Activated CD8-positive, alpha-beta T cell treated with anti-CD3 and anti-CD28 coated beads for 36 hours (primary cell): ENCODE measurements at places on chromosomes 12 and 14. TPM values are rescaled to one million over a fixed set of nuclear protein-coding genes. Genes with fewer than 3 reads are reported as not detected.

DNA sequence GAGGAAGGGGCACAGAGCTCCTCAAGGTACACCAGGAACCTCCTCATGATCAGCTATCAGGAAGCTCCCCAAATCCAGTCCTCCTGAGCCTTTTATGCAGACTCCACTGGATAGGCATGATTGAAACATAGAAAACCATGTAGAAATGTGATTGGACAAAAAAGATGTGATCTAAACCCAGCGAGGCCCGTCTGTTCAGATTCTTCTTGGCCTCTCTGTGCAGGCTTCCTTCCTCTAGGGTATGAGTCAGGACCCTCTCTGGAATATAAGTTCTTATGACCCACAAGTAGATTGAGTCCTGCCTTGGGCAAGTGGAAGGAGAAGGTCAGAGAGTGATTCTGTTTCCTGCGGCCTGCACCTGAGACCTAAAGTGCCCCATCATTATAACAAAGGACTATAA lies 166.3 kb downstream of the PHLDA1 start:
- DNase-seq, result no peak

- DNase-seq, result no peak
These were observed 207.0 kb downstream of the NAV3 start for GRCh38 chr12:78037707-78038106.

DNA sequence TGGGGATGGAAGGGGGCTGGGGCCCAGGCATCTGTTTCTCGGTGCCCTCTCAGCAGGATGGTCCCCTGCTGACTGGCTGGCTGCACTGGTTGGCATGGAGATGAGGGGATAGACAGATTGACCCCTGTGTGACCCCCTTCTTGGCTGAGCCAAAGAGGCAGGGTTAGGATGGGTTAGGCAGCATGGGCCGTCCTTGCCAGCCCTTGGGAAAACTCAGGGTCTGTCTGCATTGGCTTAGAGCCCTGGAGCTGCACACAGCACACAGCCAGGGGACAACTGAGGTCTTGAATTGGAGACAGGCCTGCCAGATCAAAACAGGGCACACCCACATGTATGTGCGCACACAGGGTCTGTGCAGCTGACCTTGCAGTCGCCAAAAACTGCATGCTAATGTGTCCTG lies 11.2 kb upstream of the LRP1-AS start:
- no peak for DNase-seq

DNA sequence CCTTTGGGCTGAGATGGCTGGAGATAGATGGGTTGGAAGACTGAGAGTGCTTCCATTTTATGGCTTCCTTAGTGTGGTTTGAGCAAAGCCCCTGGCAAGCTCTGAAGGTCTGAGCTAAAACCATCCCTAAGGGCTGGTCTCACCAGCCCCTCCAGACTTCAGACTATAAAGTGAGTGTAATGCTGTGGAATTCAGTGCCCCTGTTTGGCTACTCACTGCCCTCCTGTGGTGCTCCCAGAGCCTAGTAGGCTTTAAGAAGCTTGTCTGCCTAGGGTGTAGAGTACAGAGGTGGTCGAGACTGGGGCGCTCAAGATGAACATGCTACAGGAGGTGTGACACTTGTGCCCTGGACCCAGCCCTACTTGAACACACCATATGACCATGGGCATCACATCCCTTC lies 246.7 kb upstream of the FKBP4 start:
- no peak for DNase-seq

GRCh38 chr12:104355630-104356029 lies 52.1 kb downstream of the EID3 start:
- DNase-seq, result no peak

GRCh38 chr14:59349258-59349701 lies 115.9 kb downstream of the GPR135 start:
- no peak for DNase-seq

- DNase-seq, result no peak
These were observed 808.1 kb upstream of the USP15 start for GRCh38 chr12:61452076-61452475.

DNA sequence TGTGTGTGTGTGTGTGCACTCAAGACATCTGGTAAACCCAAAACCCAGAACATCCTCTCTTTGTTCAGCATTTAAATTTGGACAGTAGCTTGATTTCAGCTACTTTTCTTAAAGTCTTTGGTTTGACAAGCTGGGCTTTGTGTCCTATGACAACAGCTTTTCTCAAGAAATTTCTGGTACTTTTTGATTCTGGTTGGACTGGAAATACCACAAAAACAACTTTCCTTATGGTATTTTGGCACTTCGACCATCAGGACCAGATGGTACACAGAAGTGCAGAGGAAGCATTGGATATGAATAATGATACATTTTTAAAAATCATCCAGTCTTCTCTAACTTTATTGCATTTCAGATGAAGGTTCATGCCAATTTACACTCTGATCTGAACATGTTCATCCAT lies 286.6 kb upstream of the FLRT2 start:
- DNase-seq, result no peak

DNA sequence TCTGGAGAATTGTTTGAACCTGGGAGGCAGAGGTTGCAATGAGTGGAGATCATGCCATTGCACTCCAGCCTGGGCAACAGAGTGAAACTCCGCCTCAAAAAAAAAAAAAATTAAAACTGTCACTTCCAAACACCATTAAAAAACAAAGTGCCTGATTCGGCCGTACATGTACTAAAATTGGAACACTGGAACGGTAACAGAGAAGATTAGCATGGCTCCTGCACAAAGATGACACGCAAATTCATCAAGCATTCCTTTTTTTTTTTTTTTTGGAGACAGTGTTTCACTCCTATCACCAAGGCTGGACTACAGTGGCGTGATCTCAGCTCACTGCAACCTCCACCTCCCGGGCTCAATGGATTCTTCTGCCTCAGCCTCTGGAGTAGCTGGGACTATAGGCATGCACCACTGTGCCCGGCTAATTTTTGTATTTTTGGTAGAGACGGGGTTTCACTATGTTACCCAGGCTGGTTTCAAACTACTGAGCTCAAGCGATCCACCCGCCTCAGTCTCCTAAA lies 40.2 kb upstream of the SINHCAF start:
- DNase-seq, result no peak

DNA sequence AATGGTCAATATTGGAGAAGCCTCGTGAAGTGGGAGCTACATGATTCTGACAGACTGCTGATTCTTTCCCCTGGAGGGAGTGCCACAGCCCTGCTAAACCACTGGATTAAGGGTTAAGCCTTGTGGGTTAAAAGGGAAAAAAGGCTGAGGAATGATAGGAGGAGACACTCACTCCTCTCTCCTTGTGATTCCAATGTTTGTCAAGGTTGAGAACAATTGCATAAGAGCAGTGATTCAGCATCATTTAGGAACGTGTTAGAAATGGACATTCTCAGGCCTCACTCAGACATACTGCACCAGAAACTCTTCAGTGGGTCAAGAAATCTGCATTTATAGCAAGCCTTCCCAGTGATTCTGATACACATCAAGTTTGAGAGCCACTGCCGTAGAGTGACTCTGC lies 87.8 kb upstream of the GZMB start:
- no peak for DNase-seq

- no peak for DNase-seq
These were observed 468.4 kb upstream of the FOXG1 start for GRCh38 chr14:28298156-28298555.

DNA sequence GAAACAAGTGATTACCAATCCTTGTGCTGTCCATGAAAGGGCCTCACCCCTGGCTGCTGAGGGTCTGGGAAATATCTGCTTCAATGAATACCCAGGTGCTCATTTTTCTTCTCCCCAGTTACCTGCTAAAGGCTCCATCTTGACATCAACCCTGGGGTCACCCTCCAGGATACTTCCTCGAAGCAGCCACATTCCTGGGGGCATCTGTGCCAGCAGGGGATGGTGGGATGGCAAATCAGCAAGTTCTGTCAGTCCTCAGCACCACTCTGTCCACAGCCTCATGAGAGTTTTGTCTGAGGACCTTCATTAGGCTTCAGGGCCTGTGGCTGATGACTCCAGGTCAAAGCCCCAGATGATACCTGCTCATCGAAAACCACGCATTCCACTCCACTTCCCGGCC lies 124.8 kb downstream of the ZFP36L1 start:
- no peak for DNase-seq

GRCh38 chr12:5459051-5459782 lies 27.3 kb downstream of the NTF3 start:
- DNase-seq, result no peak

DNA sequence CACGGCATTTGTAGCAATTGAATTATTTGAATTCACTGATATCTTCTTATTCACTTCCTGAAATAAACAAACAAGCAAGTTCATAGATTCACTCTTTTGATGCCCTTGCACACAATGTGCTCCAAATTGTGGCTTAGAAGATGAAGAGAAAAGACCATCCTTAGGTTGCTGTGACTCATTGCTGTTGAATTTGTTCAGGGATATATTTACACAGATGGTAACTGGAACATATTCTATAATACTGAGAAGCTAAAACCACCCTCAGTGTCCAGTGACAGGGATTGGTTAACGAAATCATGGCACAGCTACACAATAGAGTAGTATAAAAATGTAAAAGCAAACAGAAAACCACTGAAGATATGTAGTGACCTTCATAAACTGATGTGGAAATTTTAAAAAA lies 3.1 kb downstream of the PRB4 start:
- DNase-seq, result no peak

- DNase-seq, result no peak
These were observed 12.0 kb upstream of the SLC2A14 start for GRCh38 chr12:7884689-7885088.

DNA sequence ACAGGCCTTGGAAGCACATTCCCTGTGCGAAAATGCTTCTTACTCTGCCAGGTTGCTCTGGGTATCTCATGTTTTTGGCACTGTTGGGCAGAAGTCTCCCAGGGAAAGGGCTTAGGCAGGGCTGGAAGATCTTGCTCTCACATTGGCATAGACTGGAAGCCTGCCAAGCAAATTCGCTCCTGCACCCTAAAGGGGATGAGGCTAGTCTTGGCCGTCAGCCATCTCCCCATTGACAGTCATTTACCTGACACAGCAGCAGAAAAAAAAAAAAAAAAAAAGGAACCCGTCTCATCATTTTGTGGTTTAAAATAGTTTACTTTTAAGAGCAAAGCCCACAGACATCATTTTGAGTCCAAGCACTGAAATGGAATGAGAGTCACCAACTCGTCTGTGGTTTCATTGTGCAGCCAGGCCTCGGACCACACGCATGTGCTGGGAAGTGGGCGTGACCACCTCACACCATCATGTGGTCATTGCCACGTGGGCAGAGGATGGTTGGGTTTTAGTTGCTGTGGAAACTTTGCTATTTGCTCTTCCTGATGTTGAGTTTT lies 84.8 kb downstream of the NRXN3 start:
- peak; percentile 58 for DNase-seq

DNA sequence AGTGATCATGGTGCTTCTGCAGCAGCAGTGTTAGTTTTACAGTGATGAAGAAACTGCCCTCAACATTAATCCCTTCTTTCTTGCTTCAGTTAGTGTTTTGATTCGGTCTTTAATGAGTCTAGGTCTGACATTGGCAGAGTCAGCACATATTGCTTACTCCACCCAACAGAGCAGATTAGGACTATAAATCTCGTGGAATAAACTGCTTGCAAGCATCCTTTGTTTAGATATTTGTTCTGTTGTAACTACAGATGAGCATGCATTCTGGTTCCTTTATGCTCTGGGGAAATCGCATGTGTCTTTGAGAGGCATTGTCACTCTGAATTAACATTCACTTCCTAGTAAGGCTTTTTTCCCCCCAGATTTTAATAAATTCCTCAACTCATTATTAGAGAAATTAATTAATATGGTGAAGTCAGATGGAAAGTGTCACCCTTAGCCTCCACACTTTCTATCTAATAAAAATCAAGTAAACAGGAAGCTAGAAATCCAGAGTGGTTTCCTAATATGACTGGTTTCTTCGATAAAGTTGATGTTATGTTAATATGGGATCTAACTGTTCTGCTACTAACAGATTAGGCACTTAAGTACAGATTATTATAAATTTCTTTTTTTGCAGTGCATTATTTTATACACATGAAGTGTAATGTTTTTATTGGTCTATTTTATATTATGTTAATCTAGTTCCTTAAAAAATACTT lies 86.2 kb upstream of the SSTR1 start:
- DNase-seq, result no peak

- no peak for DNase-seq
These were observed 17.7 kb downstream of the MDM2 start for GRCh38 chr12:68825569-68826217.

DNA sequence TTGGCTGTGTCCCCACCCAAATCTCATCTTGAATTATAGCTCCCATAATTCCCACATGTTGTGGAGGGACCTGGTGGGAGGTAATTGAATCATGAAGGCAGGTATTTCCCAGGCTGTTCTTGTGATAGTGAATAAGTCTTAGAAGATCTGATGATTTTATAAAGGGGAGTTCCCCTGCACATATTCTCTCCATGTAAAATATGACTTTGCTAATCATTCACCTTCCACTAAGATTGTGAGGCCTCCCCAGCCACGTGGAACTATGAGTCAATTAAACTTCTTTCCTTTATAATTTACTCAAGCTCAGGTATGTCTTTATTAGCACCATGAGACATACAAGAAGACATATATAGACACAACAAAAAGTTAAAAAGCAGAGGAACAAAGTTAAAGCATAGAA lies 120.0 kb downstream of the CPNE8 start:
- DNase-seq, result no peak

GRCh38 chr12:105384916-105385535 lies 54.5 kb downstream of the C12orf75 start:
- no peak for DNase-seq

DNA sequence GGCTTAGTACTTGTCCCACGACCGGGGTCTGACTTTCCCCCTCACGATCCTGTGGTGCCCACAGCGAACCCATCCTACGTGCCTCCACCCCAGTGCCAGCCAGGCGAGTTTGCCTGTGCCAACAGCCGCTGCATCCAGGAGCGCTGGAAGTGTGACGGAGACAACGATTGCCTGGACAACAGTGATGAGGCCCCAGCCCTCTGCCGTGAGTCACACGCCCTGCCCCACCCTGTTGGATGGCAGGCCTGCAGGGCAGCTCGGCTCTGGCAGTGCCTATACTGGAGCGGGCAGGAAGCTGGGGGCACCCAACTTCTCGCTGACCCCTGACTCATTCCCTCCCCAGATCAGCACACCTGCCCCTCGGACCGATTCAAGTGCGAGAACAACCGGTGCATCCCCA lies 18.3 kb upstream of the LRP1-AS start:
- DNase-seq, result no peak

RERGL gene
- total RNA-seq, result not detected

TSPAN8 gene
- total RNA-seq, result not detected

FAR2 gene
- 6.0 TPM for total RNA-seq

ACVRL1 gene
- total RNA-seq, result not detected

PRR4 gene
- total RNA-seq, result 3.2 TPM

SPIC gene
- total RNA-seq, result not detected

SLC24A4 gene
- total RNA-seq, result not detected
